Stimulated activated CD4-positive, alpha-beta T cell treated with anti-CD3 and anti-CD28 coated beads, Interleukin-12 subunit alpha, Interleukin-12 subunit beta, amount 100 ng/mL, for 48 hours (primary cell): ENCODE measurements at places on chromosomes 3 and 15.

- no peak for DNase-seq
Observed at GRCh38 chr3:13688034-13688433, 139.1 kb downstream of the FBLN2 start.

DNA sequence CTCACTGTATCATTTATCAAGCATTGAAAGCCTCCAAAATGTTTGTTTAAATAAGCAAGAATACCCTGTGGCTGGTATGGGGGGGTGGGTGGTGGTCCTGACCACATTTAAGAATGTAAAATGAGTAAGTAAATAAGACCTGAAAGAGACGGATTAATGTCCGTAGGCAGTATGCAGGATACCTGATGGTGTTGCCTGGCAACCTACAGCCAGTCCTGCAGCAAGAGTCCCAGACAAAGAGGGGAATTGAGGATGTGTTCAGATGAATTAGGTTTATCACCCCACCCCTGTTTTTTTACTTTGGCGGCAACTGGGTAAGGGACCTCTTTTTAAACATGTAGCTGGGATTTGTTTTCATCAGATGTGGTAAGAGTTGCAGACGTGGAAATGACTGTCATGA, 99.8 kb upstream of the BFSP2 start:
- DNase-seq, result no peak

DNA sequence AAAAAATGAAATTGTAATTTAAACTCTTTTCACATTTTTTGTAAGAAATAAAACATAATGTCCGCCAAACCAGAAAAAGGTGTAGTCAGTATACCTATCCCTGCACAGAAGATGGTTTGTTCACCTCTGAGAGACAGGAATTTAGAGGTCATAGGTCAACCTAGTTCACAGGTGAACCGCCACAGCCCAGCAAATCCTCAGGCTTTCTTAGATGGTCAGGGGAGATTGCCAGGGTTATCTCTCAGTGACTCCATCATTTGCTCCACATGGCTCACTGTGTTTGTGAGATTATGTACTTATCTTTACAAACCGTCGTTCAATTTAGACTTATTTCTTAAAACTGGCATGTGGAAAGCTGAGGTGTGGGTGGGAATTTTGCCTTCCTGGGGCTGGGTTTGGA, 264.2 kb downstream of the GABRG3 start:
- no peak for DNase-seq

DNA sequence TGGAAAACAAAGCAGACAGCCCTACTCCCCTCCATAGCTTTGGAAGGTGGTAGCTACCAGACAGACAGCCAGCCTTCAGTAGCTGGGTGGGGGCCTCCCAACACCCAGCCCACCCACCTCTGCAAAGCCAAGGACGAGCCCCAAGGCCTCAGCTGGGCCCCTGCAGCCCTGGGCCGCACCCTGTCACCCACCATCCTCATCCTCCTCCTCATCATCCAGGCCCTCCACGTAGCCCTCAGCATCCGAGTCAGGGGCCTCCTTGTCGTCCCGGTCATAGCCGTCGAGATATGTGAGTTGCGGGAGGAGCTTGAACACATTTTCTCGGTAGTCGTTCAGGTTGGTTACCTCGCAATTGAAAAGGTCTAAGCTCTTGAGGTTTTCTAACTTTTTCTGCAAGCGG, 36.5 kb downstream of the ANP32A start:
- DNase-seq, result no peak

GRCh38 chr3:172369590-172370259, 78.5 kb downstream of the GHSR start:
- no peak for DNase-seq

GRCh38 chr3:45275006-45275704, 49.1 kb upstream of the TMEM158 start:
- no peak for DNase-seq

DNA sequence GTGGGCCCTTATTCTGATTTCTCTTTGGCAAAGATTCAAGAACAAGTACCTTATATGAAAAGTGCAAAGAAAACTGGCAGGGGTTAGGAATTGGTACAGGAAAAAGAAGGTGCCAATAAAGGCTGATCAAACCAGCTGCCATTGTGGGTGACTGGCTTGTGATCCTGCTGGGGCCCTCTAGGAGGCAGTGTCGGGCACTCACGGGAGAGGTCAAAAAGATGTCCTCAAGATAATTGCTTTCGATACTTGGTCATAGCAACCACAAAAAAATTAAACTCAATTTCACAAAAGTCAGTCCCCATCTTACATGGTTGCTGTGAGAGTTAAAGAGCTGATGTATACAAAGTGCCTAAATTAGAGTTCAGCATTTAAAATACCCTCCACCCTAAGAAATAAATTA, 31.0 kb upstream of the CAV3 start:
- DNase-seq, result no peak

- no peak for DNase-seq
Observed at GRCh38 chr3:105957722-105958121, 88.9 kb upstream of the CBLB start.
